ENCODE measurements at places on chromosomes 4 and X. TPM values are rescaled to one million over a fixed set of nuclear protein-coding genes. Genes with fewer than 3 reads are reported as not detected.
A peak's percentile ranks its signal among the peaks of the same experiment; 100 is the strongest.

DNA sequence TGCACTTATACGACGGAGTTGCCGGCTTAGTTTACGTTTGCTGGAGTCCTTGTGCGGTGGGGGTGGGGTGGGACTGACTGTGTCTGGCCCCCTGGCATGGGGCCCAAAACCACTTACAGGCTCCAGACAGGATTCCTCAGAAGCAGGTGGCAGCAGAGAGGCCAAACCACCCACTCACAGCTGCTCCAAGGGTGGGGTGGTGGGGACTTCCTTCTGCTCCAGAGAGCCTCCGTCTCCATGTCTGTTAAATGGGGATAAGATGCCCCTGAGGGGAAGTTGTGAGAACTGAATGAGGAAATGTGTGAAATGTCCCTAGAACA lies 36.7 kb downstream of the PSAPL1 start:
- no peak for DNase-seq

GRCh38 chrX:9522378-9523155 lies 57.7 kb downstream of the TBL1X start:
- DNase-seq = no peak

DNA sequence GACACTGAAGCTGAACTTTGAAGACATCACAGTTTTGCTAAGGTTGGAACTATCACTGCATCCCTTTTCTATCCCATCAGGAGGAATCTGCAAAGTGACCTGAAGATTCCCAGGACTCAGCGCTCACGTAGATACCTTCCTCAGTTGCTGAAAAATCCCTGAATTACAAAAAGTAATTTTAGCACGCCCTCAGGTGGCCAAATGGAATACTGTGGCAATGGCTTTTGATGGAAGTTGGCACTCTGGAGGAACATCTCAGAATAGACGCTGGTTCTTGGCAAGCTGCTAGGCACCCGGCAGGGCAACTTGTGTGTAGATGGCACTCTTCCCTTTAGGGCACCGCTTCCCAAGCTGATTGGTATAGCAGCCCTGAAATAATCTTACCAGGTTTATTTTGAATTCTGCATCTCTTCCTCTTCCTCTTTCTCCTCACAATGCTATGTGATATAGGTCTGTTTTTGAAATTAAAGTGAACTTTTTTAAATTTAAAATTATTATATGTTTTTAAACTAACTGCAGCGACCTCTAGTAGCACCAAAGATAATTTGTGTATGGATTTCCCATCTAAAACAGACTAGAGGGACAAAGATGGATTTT lies 16.3 kb upstream of the ESX1 start:
- DNase-seq = peak; percentile 68

GRCh38 chrX:45274576-45274975 lies 73.9 kb upstream of the DIPK2B start:
- no peak for DNase-seq

GRCh38 chr4:10504570-10505179 lies 47.4 kb upstream of the ZNF518B start:
- no peak for DNase-seq

AADAT gene
- total RNA-seq = not detected

ATRX gene
- total RNA-seq = 62.3 TPM

GPC4 gene
- total RNA-seq = 0.05 TPM

Measured in activated CD4-positive, alpha-beta T cell treated with anti-CD3 and anti-CD28 coated beads, Interleukin-2, amount 10 ng/mL, durations not matched to agents 24 days and 14 days (primary cell).